ENCODE measurements at places on chromosomes 6 and 20. TPM values are rescaled to one million over a fixed set of nuclear protein-coding genes. Genes with fewer than 3 reads are reported as not detected.

- DNase-seq = peak; percentile 26
Measured at GRCh38 chr6:34145161-34146020, 496 bp downstream of the GRM4 start.

DNA sequence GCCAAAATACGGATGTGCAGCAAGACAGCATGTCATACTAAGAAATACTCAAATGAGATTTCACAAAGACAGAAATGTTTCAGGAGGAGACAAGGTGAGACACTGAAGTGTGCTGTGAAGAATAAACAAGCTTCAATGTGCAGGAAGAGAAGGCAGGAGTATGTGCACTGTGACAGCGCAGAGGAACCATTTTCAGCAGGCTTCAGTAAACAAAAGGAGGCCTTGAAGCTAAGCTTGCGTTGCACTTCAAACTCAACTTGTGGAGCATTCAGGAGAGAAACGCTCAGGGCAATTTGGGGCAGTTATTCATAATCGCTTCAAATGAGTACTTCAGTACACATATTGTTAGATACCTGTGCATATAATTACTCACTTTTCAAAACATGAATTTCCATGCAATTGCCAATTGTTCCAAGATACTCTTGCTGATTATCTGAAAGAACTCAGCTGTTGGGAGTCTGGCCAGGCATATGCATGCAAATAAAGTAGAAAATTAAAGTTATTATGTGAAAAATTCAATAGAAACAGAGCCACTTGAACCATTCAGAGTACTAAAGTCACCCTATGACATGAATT lies 234.2 kb upstream of the OPRM1 start:
- no peak for DNase-seq

DNA sequence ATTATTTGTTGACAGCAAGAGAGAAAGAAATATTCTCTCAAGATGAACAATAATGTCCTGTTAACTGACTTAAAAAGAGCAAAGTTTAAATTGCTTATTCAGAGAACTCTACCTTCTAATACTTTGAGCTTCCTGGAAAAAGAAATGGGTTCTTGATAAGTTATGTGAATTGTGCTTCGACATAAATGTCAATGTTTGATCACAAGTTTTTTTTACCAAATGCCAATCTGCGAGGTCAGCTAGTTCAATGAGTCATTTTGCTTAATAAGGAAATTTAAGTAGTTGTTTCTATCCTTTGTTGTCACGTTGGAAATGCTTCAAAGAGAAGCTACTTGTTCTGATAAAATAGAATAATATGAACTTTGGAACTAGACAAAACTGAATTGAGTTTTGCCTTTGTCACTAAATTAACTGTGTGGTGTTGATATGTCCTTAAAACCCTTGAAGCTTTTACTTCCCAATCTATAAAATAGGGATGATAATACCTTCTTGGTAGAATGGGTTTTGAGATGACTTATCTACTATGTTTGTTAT lies 642.1 kb upstream of the FLRT3 start:
- no peak for DNase-seq

DNA sequence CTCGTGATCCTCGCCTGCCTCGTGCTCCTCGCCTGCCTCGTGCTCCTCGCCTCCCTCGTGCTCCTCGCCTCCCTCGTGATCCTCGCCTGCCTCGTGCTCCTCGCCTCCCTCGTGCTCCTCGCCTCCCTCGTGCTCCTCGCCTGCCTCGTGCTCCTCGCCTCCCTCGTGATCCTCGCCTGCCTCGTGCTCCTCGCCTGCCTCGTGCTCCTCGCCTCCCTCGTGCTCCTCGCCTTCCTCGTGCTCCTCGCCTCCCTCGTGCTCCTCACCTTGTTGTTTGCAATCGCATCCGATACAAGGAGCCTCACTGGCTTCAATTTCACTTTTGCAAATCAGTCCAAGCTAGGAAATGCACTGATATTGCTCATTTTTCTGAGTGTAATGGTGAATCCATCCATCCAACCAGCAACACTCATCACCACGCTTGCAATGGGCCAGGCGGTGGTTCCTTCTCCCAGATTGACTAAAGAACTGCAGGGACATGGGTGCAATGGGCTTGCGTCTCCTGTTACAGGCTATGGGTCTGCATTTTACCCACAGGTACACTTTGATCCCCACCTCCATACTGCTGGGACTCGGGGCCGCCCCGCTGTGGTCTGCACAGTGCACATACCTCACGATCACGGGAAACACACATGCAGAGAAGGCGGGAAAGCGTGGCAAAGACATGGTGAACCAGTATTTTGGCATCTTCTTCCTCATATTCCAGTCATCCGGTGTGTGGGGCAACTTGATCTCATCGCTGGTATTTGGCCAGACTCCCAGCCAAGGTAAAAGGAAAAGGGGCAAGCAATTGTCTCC lies 4.6 kb downstream of the UNC93A start:
- DNase-seq = no peak

DNA sequence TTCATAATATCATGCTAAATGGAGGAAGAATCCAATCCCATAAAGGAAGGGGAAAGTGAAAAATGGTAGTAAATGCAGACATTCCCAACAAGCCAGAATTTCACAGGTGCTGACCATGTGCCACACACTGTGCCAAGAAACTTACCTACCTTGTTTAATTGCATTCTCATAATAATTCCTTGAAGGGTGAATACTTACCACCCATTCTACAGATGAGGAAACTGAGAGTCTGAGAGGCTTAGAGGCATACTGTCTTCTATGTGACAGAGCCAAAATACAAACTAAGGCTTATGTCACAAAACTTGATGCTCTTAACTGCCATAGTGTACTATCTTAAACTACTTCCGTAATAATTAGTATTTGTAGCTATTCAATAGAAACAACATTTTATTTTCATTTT lies 454.7 kb downstream of the UTRN start:
- no peak for DNase-seq

- DNase-seq = peak; percentile 90
Measured at GRCh38 chr20:58688840-58689239, 3.8 kb upstream of the NPEPL1 start.

DNA sequence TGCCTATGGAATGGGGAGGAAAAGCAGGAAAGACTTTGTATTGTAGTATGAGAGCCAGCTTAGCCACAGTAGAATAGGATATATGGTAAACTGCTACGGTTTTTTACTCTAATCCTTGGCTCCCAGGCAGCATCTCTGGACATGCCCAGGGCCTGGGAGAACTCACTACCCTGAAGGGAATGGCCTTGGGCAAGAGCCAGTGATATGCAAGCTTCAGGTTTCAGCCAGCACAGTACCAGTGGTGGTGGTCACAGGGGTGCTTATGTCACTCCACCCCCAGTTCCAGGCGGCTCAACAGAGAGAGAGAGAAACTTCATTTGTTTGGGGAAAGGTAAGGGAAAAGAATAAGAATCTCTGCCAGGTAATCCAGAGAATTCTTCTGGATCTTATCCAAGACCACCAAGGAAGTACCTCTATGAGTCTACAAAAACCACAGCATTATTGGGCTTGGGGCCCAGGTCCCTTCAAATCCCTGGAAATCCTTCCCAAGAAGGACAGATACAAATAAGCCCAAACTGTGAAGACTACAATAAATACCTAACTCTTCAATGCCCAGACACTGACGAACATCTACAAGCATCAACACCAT lies 121.2 kb downstream of the THBS2 start:
- no peak for DNase-seq

DNA sequence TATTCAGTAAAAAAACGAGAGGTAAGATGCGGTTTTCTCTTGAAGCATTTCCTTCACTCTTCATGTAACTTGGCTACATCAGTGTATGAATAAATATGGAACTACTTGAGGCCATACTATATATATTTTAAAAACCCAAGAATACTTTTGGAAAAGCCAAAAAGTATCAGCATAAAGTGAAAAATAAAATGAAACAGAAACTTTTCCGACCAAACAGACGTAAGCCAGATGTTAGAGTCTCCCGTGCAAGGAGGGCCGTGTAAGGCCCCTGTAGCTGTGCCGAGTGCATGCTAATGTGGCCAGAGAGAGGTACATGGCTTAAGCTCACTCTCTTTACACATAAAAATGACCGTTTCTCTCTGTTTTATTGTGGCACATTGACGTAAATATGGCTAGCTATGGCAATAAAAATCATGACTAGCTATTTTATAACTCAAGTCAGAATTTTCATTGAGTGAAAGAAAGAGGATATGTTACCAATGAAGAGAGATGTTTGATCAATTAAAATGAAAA lies 140.1 kb upstream of the GMDS start:
- no peak for DNase-seq

GRCh38 chr6:154675602-154676088 lies 57.6 kb upstream of the SCAF8 start:
- peak; percentile 93 for DNase-seq

DNA sequence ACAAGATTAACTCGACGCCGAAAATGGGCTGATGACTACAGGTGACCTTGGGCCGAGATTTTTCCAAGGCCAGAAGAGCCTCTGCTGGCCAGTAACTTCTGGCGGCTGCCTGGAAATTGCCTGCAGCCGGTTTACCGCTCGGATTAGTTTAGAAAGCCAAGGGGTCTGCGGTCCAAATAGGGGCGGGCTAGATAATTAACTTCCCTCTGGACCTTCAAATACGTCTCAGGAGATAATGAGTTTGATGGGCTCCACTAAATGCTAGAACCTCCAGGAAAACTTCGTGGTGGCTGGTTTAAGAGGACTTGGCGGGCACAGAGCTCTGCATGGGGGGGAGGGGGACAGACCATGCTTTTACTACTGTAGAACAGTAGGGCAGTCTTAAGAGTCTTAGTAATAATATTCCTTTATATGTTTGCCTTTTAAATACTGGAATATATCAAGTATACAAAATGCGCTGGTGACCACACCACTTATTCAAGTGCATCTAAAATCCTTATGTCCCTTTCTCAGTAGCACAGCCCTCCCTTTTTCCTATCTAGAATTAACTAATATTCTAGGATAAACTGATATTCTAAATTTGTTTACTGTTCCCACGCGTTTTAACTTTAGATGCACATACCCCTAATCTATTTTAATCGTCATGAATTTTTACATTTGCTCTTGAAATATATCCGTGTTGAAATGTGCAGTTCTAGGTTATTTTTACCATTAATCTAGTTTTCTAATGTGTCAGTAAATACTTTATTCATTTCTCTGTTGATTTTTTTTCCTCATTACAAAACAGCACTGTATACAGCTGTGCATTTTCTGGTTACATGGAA lies 107.5 kb upstream of the PRSS16 start:
- DNase-seq = no peak

DNA sequence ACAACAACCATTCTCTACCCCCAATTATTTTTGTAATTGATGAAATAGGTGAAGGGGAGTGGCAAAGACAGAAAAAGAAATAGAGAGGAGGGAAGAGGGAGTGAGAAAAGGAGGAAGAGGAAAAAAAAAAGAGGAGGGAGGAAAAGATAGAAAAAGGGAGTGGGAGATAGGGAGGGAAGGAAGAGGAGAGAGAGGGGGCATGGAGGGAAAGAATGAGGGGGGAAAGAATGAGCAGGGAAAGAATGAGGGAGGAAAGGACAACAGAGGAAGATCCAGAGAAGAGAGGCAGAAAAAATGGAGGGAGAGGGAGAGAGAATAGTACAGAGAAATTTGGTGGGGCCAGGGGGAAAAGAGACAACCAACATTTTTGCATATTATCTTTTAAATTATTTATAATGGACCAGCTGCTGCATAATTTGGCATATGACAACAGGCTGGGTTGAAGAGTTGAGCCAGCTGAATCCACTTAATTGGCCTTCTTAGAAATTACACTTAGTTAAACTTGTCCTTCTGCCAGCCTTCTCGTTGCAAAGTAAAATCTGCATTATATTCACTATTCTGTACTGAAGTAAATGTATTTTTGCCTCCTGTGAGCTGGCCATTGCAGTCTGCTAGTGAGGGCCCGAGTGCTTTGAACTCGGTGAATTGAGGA lies 101.0 kb downstream of the ARHGAP18 start:
- peak; percentile 78 for DNase-seq

GRCh38 chr6:6969761-6970223 lies 138.0 kb upstream of the RREB1 start:
- DNase-seq = no peak

GRCh38 chr20:43938932-43939761 lies 24.5 kb downstream of the TOX2 start:
- peak; percentile 96 for DNase-seq

DNA sequence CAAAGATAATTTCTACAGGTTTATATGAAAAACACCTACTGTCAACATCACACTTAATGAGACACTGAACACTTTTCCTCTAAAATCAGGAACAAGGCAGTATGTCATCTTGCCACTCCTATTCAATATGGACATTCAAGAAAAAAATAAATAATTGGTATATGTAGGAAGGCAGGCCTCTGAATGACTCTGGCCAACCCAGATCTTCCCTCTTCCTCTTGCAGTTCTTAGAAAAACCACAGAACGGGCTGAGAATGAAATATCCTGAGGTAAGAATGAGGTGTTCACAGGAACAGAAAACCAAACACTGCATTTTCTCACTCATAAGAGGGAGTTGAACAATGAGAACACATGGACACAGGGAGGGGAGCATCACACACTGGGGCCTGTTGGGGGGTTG lies 1207.2 kb upstream of the CITED2 start:
- DNase-seq = no peak

DNA sequence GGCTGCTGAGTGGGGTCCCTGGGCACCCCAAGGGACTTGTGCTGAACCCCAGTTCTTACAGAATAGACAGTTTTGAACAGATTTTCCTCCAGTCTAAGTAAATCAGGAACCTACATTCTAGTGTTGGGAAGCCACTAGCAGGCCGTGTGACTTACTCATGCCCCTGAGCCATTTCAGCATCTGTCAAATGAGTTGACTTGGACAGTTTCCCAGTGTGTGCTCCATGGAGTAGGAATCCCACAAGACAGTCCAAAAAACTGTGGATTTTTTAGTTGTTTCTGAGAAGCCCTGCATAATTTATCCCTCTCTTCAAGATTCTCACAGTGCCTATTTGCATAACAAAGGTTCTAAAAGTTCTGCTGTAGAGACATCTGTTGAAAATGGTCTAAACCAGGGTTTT lies 2.1 kb downstream of the GABRR2 start:
- DNase-seq = peak; percentile 90

GRCh38 chr6:90294614-90294988 lies 2.0 kb downstream of the BACH2 start:
- DNase-seq = no peak

DNA sequence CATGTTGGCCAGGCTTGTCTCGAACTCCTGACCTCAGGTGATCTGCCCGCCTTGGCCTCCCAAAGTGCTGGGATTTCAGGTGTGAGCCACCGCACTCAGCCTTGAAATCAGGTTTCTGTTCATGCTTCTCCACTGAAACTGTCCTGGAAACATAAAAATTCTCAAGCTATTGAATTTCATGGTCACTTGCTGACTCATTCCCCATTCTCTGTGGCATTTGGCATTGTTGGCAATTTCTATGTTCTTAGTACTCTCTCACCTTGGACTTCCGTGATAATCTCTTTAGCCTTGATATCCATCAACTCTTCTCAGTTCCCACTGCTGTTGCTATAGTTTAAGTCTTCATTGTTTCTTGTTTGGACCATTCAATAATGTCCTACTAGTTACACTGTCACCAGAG lies 6.2 kb downstream of the SEL1L2 start:
- peak; percentile 34 for DNase-seq

Gene TMEM151B
- not detected for total RNA-seq

Gene MOCS1
- total RNA-seq = 13.9 TPM

Gene FAM83C
- total RNA-seq = not detected

Gene ZNF311
- total RNA-seq = 0.71 TPM

Gene OPRL1
- 1.2 TPM for total RNA-seq

Gene C6orf58
- not detected for total RNA-seq

Gene PDE10A
- 21.6 TPM for total RNA-seq
